Ovary (tissue), 10 donors: ENCODE measurements at places on chromosomes 6 and 20. TPM values are rescaled to one million over a fixed set of nuclear protein-coding genes. Genes with fewer than 3 reads are reported as not detected.

GRCh38 chr6:5744497-5744896 lies 262.2 kb downstream of the NRN1 start:
- H3K4me3 ChIP-seq, result no peak overlapping the region
- DNase-seq, result no peak
- no peaks in the 10 kb centered on the region for H3K36me3 ChIP-seq
- H3K27ac ChIP-seq, result no peak overlapping the region
- H3K27me3 ChIP-seq, result no peaks in the 10 kb centered on the region

GRCh38 chr6:13624871-13625288 lies 9.7 kb downstream of the NOL7 start:
- no peak for DNase-seq
- no peak overlapping the region for H3K4me3 ChIP-seq
- no peaks in the 10 kb centered on the region for H3K4me1 ChIP-seq
- H3K27ac ChIP-seq, result no peak overlapping the region
- no peaks in the 10 kb centered on the region for H3K27me3 ChIP-seq
- no peaks in the 10 kb centered on the region for H3K36me3 ChIP-seq

DNA sequence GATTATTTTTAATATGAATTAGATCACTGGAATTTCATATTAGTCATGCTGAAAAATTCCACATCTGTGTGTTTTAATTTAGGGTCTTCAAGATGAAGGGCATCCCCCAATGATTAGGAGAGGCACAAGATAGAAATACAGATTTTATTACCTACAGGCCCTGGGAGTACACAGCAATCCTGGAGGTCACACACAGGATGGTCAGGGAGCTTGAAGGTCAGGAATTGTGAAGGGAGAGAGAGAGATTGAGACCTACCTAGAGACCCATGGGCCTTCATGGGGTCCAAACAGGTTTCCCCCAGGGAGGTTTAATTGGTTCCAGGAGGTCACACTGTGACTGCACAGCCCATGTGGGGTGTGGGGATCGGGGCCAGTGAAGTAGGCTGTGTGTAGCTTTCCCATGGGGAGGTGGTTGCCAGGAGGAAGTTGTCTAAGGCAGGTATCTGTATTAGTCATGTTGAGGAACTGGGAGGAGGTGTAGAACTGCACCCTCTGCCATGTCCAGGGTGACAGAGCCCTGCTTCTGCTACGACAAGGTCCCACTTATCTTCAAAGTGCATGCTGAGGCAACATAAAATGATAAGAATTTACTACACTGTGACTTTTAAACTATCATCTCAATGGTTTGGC lies 18.3 kb downstream of the SNX9 start:
- DNase-seq, result no peak
- H3K4me3 ChIP-seq, result no peak overlapping the region

GRCh38 chr6:95240514-95240913 lies 336.8 kb upstream of the MANEA start:
- H3K36me3 ChIP-seq, result no peaks in the 10 kb centered on the region
- no peak for DNase-seq
- no peaks in the 10 kb centered on the region for H3K27me3 ChIP-seq
- H3K4me1 ChIP-seq, result no peaks in the 10 kb centered on the region
- no peak overlapping the region for H3K27ac ChIP-seq

DNA sequence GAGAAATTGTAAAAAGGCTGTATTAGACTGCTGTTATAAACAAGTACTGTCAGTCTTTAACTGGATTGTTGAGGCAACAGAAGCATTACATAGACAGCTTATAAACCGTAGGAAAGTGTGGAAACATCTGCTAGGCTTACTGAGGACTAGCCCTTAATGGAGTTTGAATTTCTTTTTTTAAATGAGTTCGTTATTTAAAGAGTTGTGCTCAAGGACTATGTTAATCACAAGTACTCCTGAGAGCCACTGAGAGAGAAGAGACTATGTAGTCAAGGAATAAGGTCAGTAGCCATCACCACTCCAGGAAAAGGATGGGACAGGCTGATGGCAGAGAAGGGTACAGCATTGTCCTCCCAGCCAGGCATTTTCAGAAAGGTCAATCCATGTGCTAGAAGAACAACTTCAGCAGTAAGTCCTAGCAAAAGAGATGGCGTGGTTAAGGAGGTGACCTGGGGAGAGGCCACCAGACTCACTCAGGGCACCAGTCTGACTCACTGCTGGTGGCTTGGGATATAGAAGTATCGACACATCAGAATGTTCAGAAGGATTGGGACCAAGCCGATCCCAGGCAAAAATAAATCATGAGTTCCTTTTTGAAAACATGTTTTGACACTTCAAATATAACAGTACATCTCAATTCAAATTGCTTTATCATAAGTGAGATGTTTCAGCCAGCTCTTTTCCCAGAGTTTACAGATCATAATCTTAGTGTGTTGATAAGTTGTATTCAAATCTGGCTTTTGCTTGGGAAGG lies 6.4 kb downstream of the RPS12 start:
- H3K27me3 ChIP-seq, result no peaks in the 10 kb centered on the region
- no peak overlapping the region for H3K4me3 ChIP-seq
- DNase-seq, result no peak
- H3K27ac ChIP-seq, result no peak overlapping the region
- H3K36me3 ChIP-seq, result no peaks in the 10 kb centered on the region

DNA sequence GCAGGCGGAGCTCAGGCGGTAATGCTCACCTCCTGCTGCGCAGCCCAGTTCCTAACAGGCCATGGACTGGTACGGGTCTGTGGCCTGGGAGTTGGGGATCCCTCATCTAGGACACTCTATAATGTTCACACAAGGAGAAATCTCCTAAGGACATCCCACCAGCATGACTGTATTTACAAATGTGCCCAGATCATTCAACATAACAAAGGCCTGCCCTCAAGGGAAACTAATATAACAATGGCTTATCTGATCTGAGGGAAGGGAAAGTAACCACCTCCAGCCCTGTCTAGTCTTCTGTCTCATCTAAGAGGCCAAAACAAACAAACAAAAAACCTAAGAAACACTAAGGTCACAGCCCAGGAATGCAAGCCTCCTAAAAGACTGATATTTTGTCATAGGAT lies 232.8 kb downstream of the RNGTT start:
- no peaks in the 10 kb centered on the region for H3K36me3 ChIP-seq
- no peaks in the 10 kb centered on the region for H3K4me1 ChIP-seq
- no peak for DNase-seq
- H3K4me3 ChIP-seq, result no peak overlapping the region

GRCh38 chr6:151299011-151299410 lies 59.2 kb downstream of the AKAP12 start:
- no peaks in the 10 kb centered on the region for H3K36me3 ChIP-seq
- H3K4me3 ChIP-seq, result no peak overlapping the region
- H3K27ac ChIP-seq, result peak overlapping the region; percentile 71
- peaks cover 16% of the 10 kb centered on the region for H3K4me1 ChIP-seq
- no peaks in the 10 kb centered on the region for H3K27me3 ChIP-seq
- peak; percentile 5 for DNase-seq

- DNase-seq, result peak; percentile 29
- no peak overlapping the region for H3K27ac ChIP-seq
- H3K36me3 ChIP-seq, result no peaks in the 10 kb centered on the region
Observed at GRCh38 chr20:4135385-4136077, 120.2 kb upstream of the RNF24 start.

- no peaks in the 10 kb centered on the region for H3K27me3 ChIP-seq
- H3K27ac ChIP-seq, result no peak within 1 kb of the TSS
- no peaks in the 10 kb centered on the region for H3K36me3 ChIP-seq
Observed at GRCh38 chr6:131636880-131637792, at the start of gene ENPP3. Gene ENPP3 (plus strand): TSS chr6:131637302. CDS start chr6:131637385, 83 bp downstream.

GRCh38 chr6:16224409-16224808 lies 14.0 kb upstream of the GMPR start:
- H3K36me3 ChIP-seq, result no peaks in the 10 kb centered on the region
- H3K27ac ChIP-seq, result no peak overlapping the region
- no peaks in the 10 kb centered on the region for H3K27me3 ChIP-seq
- peaks cover 4% of the 10 kb centered on the region for H3K4me1 ChIP-seq

DNA sequence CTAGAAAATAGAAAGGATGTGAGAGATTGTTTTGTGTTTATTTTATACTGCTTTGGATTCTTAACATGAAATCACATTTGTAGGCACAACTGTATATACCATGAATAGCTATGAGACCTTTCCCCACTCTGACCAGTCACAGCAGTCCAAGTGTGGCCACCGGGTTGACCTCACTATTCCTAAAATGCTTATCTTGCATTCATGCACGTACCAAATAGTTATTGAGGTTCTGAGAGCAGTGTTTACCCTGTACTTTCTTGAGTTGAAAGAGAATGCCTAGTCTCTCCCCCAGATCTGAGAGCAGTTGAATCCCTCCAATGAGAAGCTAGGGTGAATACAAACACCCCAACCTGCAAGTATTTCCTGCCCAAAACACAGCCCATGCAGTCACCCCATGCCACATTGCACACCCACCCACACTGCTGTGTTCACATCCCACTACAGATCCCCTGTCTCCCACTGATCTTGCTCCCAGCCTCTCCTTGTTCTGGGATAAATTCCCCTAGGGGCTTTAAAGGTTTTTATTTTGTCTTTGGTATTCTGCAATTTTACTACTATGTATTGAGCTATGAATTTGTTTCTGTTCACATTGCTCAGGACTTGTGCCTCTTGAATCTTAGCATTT lies 51.6 kb downstream of the GOPC start:
- H3K4me3 ChIP-seq, result no peak overlapping the region
- no peak for DNase-seq
- peaks cover 2% of the 10 kb centered on the region for H3K4me1 ChIP-seq
- H3K27ac ChIP-seq, result no peak overlapping the region

- no peak overlapping the region for H3K4me3 ChIP-seq
- no peaks in the 10 kb centered on the region for H3K4me1 ChIP-seq
- no peak overlapping the region for H3K27ac ChIP-seq
Observed at GRCh38 chr20:6058684-6059295, 4.9 kb upstream of the LRRN4 start.

DNA sequence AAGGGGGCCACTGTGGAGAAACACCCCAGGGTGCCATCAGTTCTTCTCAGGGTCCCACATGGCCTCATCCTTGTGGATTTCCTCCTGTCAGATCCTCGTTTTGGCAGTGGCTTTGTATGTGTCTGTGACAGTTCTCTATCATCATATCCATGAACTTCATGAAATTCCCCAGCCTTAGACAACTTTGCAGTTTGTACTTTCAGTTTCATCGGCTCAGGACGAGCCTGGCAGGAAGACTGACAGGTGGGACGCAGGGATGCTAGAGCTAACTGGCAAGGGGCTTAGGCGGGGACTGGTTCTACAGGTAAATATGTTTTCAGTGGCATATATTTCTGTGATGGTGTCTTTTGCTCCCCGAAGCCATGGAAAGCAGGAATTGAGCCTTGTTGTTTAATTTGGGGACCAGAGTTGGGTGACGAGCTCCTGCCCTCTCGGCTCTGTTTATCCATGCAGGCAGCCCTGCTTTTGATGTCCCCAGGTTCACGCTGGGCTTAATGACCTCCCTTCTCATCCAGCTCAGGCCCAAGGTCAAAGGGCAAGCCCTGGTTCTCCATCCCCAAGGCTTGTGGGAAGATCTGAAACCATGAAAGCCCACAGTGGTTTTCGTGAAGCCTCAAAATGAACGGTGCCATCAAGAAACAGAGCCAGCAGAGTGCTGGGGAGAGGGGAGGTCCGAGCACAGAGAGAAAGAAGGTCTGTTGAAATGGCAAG lies 11.2 kb downstream of the SDCBP2 start:
- H3K27ac ChIP-seq, result no peak overlapping the region
- H3K4me1 ChIP-seq, result peaks cover 2% of the 10 kb centered on the region
- H3K4me3 ChIP-seq, result no peak overlapping the region
- DNase-seq, result no peak
- H3K36me3 ChIP-seq, result no peaks in the 10 kb centered on the region

GRCh38 chr6:45421709-45422502 lies 44.2 kb upstream of the SUPT3H start:
- no peaks in the 10 kb centered on the region for H3K36me3 ChIP-seq
- no peak overlapping the region for H3K27ac ChIP-seq
- peaks cover 3% of the 10 kb centered on the region for H3K4me1 ChIP-seq
- no peaks in the 10 kb centered on the region for H3K27me3 ChIP-seq
- peak overlapping the region; percentile 46 for H3K4me3 ChIP-seq
- peak; percentile 69 for DNase-seq

DNA sequence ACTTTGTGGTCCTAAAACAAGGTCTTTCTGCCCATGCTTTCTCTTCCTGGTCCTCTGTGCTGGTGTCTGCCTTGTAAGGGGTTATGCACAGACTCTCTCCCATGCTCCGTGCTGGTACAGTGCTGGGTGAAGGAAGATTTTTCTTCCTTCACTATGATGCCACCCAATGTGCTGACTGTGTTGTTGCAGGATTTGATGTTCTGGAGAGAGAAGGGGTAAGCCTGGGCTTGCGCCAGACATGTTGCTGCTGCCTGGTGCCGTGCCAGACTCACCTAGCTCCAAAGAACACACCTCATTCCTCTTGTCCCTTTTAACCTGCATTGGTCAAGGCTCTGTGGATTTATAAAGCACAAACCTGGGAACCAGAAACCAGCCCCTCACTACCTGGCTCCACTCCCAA lies 28.4 kb upstream of the ARMH2 start:
- no peaks in the 10 kb centered on the region for H3K27me3 ChIP-seq
- no peaks in the 10 kb centered on the region for H3K36me3 ChIP-seq
- H3K4me1 ChIP-seq, result peaks cover 9% of the 10 kb centered on the region
- no peak overlapping the region for H3K4me3 ChIP-seq
- no peak for DNase-seq
- H3K27ac ChIP-seq, result no peak overlapping the region

DNA sequence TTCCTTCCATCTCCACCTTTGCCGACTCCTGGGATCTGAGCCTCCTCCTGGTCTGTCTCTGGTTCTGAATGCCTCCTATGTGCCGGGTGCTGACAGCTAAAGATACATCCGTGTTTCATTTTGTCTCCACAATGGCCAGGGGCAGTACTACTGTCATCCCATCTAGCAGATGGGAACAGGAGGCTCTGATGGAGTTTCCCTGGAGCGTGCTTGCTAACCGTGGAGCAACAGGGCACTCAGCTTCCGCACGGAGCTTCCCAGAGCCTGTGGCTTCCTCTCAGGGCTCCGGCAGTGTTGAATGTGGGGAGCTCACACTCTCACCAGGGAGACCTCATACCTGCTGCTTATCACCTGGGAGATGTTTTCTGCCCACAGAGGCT lies 11.9 kb upstream of the NPBWR2 start:
- H3K27me3 ChIP-seq, result no peaks in the 10 kb centered on the region
- H3K36me3 ChIP-seq, result no peaks in the 10 kb centered on the region
- H3K27ac ChIP-seq, result no peak overlapping the region
- no peak for DNase-seq
- peaks cover 2% of the 10 kb centered on the region for H3K4me1 ChIP-seq
- no peak overlapping the region for H3K4me3 ChIP-seq

DNA sequence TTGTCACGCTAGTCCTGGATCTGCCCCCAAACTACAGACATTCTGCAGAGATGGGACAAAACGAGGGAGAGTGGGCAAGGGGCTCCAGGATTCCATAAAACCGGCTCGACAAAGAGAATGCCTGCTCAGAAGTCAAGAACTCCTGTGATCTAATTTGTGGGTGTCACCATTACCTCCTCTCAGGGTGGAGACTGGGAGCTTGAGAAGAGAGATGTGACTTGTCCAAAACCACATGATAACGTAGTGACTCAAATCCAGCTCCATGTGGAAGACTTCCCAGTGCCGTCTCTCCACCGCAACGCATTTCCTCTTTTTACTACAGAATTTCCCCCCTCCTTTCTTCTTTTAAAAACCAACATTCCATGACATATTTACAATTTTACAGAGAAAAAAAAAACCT lies 44.3 kb downstream of the TRERF1 start:
- DNase-seq, result no peak
- H3K36me3 ChIP-seq, result no peaks in the 10 kb centered on the region
- no peak overlapping the region for H3K27ac ChIP-seq
- peaks cover 7% of the 10 kb centered on the region for H3K4me1 ChIP-seq
- no peak overlapping the region for H3K4me3 ChIP-seq
- H3K27me3 ChIP-seq, result no peaks in the 10 kb centered on the region

The ABHD16B gene
- total RNA-seq, result not detected

The MARCKS gene
- 58.9 TPM for total RNA-seq

The RAMACL gene
- 4.5 TPM for total RNA-seq

The PTK7 gene
- 65.7 TPM for total RNA-seq

The EFCAB8 gene
- total RNA-seq, result not detected

The RUNX2 gene
- total RNA-seq, result 4.9 TPM

The THEMIS gene
- total RNA-seq, result 0.34 TPM

The WFDC12 gene
- not detected for total RNA-seq

The HTR1E gene
- total RNA-seq, result 4.2 TPM
